Naive B cell (primary cell): ENCODE measurements at places on chromosomes 11 and 22. TPM values are rescaled to one million over a fixed set of nuclear protein-coding genes. Genes with fewer than 3 reads are reported as not detected.

DNA sequence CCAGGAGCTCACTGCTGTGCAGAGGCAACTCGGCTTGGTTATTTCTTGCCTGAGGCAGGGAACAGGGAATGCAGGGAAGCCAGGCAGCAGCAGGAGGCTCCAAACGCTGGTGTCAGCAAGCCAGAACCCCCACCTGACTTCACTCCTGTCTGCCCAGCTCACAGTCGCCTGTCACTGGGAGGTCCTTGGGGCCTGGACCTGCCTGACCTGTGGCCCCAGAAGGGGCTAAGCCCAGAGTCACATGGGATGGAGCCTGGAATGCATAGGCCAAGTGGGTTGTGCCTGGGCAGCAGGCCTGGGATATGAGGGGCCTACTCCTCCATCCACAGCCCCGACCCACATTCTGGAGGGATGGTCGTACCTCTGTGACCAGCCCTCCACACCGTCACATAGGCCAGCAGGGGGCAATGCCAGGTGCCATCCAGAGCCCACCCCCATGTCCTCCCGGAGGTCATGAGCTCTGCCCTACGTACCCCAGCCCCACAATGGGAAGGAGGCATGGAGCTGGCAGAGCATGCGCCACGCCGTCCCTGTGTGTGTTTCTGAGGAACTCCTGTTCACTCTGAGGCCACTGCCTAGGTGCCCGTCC is 5.2 kb downstream of the RASSF7 start:
- no peak for DNase-seq

GRCh38 chr11:14643697-14644225 is at the start of gene PDE3B:
TSS of gene PDE3B (plus strand) at chr11:14643804. CDS start at chr11:14644076, 272 bp downstream.
- peak; percentile 51 for DNase-seq

- no peak for DNase-seq
Measured at GRCh38 chr11:86155200-86155844, 86.4 kb upstream of the PICALM start.

DNA sequence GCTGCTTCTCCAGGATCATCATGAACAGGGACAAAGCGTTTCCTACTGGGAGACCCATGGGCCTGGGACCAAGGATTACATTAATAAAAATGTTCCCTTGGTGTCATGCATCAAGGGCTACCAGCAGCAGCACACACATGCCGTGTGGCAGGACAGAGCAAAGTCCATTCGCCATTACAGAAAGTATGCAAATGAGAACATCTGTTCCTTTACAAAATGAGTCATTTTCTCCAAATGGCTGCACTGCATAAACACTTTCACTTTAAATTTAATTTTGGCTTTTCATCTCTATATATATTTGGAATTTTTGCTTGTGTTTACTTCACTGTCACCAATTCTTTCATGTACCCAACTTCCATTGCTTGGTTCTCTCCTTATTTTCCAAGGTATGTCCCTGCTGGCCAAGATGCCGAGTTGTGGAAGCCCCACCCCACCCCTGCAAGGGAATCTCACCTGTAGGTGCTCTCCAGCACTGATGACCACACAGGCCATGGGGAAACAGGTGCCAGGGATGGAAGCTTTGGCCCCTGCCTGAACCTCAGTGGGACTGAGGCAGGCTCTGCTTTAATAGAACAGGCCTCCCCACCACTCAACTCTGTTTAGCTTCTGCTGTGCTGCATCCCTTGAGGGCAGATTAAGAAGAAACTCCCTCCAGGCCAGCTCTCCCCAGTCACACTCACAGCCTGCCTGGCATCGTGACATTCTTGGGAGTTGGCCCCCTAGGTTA is 15.6 kb upstream of the GNAZ start:
- no peak for DNase-seq

DNA sequence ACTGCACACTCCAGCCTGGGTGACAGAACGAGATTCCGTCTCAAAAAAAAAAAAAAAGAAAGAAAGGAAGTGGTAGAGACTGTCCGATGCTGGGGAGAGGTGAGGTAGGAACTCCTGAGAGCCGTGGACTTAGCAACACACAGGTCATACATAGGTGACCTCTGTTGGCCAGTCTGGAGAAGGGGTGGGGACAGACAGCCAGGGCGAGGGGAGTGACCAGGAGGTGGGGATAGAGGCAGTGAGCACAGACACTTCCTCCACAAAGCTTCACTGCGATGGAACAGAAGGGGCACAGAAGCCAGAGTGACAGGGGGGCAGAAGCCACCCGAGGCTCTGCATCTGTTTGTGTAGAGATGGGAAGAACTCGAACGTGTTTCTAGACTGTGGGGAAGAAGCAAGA is 47.1 kb downstream of the MYH9 start:
- DNase-seq: no peak

DNA sequence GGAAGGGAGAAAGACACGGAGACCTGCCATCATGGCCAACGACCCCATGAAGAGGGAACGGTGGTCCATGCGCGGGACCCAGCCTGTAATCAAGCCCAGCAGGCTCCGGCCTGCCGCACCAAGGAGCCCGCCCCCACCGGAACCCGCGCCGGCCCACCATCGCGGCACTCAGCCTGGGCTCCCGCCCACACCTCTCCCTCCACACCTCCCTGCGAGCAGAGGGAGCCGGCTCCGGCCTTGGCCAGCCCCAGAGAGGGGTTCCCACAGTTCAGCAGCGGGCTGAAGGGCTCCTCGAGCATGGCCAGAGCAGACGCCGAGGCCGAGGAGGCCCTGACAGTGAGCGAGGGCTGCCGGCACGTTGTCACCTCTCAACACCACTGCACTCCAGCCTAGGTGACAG is 1302.8 kb upstream of the CNTN5 start:
- DNase-seq: no peak

DNA sequence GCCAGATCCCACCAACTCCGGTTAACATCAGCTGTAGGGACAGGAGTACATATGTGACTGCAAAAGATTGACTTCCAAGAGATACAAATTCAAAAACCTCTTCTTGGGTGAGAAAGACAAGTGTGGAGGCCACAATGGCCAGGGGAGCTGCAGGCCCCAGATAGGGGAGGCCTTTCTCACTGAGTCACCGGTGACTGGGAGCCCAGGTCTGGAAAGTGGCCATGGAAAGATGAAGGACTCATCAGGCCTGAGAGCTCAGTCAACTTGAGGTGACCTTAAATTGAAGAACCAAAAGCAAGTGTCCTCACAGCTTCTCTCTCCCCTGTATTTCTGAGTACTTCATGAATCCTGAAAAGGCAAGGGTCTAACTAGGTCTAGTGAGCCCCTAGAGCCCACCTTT is 90.4 kb upstream of the CLPB start:
- DNase-seq: no peak

DNA sequence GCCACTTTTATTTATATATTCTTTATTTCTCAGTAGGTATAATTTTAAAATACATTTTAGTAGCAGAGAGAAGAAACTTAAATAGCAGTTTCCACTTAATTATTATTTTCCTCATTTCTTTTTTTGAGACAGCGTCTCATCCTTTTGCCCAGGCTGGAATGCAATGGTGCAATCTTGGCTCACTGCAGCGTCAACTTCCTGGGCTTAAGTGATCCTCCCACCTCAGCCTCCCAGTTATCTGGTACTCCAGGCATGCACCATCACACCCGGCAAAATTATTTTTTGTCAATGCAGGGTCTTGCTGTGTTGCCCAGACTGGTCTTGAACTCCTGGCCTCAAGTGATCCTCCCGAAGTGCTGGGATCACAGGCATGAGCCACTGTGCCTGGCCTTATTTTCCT is 38.3 kb downstream of the ATG13 start:
- no peak for DNase-seq

GRCh38 chr11:69007975-69008381 is 5.1 kb downstream of the MRGPRF start:
- DNase-seq: no peak

GRCh38 chr11:86482692-86483091 is 108.0 kb downstream of the CCDC81 start:
- DNase-seq: no peak

GRCh38 chr11:22169833-22170232 is 23.1 kb upstream of the ANO5 start:
- no peak for DNase-seq

GRCh38 chr22:22770280-22770871 is 117.2 kb upstream of the IGLL5 start:
- no peak for DNase-seq

DNA sequence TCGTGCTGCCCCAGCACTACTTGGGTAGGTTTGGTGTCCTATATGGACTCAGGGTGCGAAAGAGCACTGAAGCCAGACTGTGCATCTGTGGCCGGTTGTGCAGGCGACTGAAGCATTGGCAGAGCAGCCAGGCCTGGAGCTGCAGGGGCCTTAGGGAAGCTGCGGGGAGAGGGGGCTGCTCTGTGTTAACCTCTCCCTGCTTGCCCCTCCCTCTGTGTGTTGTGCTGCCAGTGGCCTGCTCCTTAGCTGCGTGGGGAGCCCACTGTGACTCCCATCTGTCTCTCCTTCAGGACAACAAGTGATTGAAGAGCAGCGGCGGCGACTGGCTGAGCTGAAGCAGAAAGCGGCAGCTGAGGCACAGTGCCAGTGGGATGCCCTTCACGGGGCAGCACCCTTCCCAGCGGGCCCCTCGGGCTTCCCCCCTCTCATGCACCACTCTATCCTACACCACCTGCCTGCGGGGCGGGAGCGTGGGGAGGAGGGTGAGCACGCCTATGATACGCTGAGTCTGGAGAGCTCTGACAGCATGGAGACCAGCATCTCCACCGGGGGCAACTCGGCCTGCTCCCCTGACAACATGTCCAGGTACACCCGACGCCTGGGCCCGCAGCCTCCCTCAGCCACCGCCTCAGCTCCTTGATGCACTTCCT is 34.3 kb downstream of the TREH start:
- DNase-seq: no peak

- DNase-seq: no peak
Measured at GRCh38 chr11:71334191-71334590, 81.8 kb upstream of the SHANK2 start.

The SCUBE2 gene
- not detected for polyA plus RNA-seq

The PGA5 gene
- polyA plus RNA-seq: not detected

The EXPH5 gene
- polyA plus RNA-seq: 1.0 TPM

The PLAAT2 gene
- not detected for polyA plus RNA-seq

The TBX1 gene
- not detected for polyA plus RNA-seq
